Fibroblast of lung (primary cell): ENCODE measurements at places on chromosomes 2 and 18. TPM values are rescaled to one million over a fixed set of nuclear protein-coding genes. Genes with fewer than 3 reads are reported as not detected.

- no peak for DNase-seq
Observed at GRCh38 chr2:236241181-236242056, 22.8 kb downstream of the ASB18 start.

GRCh38 chr2:240823449-240824336 is 3.7 kb upstream of the KIF1A start:
- DNase-seq = no peak

DNA sequence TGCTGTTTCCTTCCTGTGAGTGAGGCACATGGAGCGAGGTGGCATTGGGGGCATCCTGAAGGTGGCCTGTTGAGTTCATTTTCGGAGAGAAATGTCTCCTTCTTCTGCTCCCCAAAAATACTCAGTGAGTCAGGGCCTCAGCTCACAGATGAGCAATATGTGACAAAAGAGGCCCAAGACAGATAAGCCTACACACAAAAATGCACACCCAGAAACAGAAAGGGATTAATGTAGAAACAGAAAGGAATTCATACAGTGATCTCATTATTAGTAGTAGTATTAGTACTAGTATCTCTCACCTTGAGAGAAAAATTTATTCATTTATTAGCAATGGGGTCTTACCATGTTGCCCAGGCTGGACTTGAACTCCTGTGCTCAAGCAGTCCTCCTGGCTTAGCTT is 5.1 kb downstream of the GPR75 start:
- no peak for DNase-seq

- peak; percentile 82 for DNase-seq
Observed at GRCh38 chr2:186841940-186842339, 7.0 kb downstream of the ZSWIM2 start.

GRCh38 chr18:62987859-62988258 is 272.5 kb downstream of the PHLPP1 start:
- no peak for DNase-seq

- DNase-seq = no peak
Observed at GRCh38 chr2:86484385-86484784, 43.2 kb downstream of the KDM3A start.

DNA sequence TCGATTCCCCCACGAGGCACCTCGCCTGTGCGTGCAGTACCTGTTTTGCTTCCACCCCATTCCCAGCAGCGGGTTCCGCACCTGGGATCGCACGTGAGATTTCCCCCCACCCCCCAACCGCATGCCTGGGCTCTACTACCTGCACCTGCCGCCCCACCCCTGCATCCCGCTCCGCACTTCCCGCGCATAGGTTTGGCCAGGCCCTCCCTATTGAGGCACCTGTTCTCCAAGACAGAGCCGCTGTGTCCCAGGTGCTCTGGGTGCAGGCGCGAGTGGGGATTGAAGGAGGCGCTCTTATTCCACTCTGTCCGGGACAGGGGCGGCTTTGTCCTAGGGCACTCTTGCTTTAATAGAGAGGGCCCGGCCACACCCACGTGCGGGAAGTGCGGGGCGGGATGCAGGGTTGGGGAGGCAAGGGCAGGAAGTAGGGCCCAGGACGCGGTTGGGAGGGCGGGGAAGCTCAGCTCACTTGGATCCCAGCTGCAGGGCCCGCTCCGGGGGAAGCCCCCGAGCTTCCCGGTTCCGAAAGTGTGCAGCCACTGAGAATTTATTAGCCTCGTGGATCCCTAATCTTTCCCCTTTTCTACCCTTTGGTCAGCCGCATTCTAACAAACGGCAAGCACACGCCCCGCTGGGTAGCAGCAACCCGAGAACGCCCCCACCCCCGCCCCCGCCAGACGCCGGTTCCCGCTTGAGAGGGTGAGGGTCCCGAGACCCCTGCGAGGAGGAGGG is 670 bp upstream of the MOCOS start:
- peak; percentile 24 for DNase-seq

- DNase-seq = no peak
Observed at GRCh38 chr2:136020831-136021230, 35.4 kb upstream of the DARS1 start.

- DNase-seq = no peak
Observed at GRCh38 chr18:21833604-21834298, 93.2 kb downstream of the MIB1 start.

GRCh38 chr2:43218155-43218701 is 8.2 kb downstream of the ZFP36L2 start:
- DNase-seq = peak; percentile 40

DNA sequence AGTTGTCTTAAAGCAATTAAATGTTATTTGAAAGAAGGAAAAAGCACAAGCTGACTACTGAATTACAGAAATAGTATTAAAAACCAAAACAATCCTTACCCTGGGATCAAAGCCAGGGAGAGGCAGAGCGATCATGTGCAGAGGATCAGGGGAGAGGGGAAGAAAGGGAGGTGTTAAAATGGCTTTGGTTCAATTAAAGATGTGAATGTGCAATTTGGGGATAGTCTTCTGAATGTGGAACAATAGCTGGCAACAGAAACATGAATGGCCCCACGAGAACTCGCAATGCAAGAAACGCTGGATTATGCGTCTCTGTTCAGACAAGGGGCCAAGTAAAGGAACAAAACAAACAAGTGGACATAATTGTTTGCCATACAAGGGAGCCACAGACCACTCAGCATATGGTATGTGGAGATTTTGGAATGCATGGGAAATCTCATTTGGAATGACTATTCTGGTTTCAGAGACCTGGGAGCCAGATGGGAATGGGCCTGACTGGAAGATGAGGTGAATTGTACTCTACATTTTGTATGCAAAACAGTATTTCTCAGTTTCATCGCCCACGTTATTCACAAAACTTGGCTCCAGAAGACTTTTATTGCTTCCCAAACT is 155.4 kb downstream of the SLC4A3 start:
- DNase-seq = no peak

DNA sequence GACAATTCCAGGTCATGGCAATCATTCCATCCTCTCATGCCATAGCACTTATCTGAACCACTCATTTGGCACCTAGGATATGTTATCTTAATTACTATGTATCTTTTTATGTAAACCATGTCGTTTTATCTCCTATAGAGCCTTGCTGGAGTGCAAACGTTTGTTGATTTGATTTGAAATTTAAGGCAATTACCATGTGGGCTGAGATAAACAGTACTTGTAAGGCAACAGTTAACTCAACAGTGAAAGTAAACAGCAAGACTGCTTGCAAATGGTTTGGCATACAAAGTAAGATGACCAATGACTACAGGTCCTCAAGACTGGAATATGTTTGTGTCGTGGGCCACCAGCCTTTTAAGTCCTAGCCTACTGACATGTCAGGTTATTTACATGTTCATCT is 133.7 kb upstream of the ZFP36L2 start:
- no peak for DNase-seq

DNA sequence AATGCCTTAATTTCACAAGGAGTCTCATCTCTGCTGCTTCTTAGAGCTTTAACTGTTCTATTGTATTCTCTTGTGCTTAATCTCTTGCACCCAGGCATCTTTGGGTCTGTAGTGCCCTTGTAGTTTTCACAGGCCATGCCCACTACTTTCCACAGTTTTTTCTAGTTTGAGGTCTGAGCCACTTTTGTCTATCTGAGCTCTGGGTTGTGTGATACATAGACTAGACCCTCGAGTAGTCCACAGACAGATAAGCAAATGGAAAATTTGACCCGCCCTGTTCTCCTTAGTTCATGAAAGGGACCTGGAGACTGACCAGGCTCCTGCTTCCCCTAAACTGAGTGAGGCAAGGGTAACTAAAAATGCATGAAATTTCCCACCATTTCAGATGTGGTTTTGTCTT is 466.8 kb upstream of the ZEB2 start:
- DNase-seq = no peak

- peak; percentile 48 for DNase-seq
Observed at GRCh38 chr2:71466301-71467179, 13.2 kb downstream of the DYSF start.

Gene SERPINB7
- total RNA-seq = 1.0 and 3.0 TPM in 2 replicates

Gene UGT1A3
- not detected in 2 replicates for total RNA-seq

Gene PCBP1
- total RNA-seq = 30.6 and 42.1 TPM in 2 replicates

Gene SAG
- not detected in 2 replicates for total RNA-seq

Gene GNLY
- under 0.01 TPM in 1 of 2 replicates, not detected in the other for total RNA-seq

Gene TCF23
- under 0.01 TPM in 1 of 2 replicates, not detected in the other for total RNA-seq
